Activated CD8-positive, alpha-beta memory T cell treated with anti-CD3 and anti-CD28 coated beads, Interleukin-2, amount 50 U/mL, for 48 hours (primary cell): ENCODE measurements at places on chromosomes 2 and 18.
A peak's percentile ranks its signal among the peaks of the same experiment; 100 is the strongest.

GRCh38 chr2:161223139-161223732, 63.0 kb downstream of the TANK start:
- no peak for DNase-seq

DNA sequence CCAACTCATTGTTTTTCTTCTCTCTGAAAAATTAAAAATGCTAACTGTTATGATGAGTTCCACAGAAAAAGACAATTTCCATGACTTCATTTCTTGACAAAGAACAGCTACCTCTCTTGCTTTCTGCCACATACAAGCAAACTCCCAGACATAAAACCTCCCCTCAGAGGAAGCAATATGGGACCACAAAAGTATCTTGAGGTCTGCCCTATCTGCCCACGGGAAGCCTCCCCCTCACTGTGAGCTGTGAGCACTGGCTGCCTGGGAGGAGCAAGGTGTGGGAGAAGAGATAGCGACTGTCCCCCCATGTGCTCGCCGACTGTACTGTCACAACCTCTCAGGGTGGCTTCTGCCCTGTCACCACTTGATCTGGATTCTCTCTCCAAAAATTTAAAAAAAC, 69.7 kb upstream of the NRP2 start:
- DNase-seq = peak; percentile 78

DNA sequence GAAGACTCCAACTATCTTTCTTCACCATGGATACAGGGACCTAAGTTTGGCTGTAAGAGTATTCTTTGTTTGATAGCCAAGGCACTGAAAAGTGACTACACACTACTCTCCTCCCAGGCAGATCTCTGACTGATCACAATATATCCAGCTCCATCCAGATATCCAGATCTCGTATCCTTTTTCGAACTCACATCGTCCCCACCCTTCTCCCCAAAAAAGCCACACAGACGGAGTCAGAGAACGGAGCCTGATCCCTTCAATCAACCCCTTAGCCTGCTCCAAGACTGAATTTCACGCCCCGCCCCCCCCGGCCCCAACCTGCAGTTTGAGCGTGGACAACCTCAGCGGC, 533 bp downstream of the DHX57 start:
- no peak for DNase-seq

DNA sequence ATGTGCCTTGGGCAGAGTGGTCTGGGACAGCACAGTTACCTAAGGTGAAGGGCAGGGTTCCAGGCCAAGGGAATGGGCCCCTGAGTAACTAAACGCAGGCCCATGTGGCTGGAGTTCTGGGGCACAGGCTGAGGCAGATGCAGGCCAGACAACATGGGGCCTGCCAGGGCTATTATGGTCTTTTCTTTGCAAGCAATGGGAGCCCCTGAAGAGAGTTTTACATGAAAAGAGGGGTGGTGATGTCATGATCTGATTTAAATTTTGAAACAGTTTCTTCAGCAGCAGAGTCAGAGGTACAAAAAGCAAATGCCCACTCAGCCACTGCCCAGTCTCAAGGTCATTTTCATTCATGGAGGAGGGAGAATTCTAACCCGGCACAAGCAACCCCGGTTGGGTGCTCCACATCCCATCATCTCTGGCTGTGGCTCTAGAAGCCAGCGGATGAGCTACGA, 5.6 kb downstream of the CHST10 start:
- DNase-seq = no peak

DNA sequence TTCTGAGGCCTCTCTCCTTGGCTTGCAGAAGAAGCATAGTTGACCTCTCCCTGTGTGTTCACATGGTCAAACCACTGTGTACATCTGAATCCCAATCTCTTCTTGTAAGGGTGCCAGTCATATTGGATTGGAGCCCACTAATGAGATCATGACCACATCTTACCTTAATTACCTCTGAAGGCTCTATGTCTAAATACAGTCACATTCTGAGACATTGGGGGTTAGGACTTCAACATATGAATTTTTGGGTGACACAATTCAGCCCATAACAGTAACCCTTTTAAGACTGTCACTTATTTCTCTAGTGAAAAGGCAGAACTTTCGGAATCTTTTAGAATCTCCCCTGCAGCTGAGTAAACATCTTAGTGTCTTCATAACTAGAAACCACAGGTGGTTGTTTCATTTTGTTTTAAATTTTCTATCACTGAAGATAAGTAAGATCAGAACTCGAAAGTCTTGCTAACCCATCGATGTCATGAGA, 33.3 kb downstream of the BMP10 start:
- DNase-seq = no peak

GRCh38 chr18:57585855-57586250, 649 bp downstream of the FECH start:
- no peak for DNase-seq

DNA sequence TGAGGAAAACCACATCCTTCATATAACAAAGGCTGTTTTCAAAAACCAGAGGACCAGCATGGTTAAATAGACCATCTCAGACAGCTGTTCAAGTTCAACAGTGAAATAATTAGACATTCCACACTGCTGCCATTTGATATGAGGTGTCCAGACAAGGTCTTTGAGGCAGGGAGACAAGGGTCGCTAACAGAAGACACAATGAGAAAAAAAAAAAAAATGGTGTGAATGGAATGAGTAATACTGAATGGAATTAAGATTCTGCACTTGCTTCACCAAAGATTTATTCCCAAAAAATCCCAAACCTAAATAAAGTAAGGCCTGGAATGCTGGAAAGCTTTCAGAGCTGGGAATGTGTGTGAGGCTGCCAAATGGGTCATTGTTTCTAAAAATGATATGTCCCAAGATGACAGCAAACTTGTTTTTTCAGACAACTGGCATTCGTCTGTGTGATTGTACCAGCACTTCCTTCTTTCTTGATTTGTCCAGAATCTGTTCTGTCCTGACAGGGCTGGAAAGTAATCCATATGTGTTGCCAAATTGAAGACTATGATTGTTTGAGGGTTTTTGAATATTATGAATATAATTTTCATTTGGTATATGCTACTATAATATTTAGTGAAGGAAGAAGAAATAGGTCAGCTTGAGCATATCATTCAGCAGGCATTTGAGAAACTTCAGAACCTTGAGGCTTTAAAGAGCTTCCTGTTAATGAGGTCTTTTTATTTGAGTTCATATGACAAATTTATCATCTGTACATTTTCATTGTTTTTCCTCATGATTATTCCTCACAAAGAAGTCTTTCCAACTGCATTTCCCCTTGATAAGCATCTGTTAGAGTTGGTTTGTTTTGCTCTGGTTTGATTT, 85.2 kb upstream of the ITGA4 start:
- DNase-seq = no peak
